ENCODE measurements at places on chromosomes 7 and 10. TPM values are rescaled to one million over a fixed set of nuclear protein-coding genes. Genes with fewer than 3 reads are reported as not detected.

- no peaks in the 10 kb centered on the region for H3K27me3 ChIP-seq
- peak; percentile 91 for DNase-seq
- no peaks in the 10 kb centered on the region for H3K36me3 ChIP-seq
- no peak overlapping the region for H3K27ac ChIP-seq
- no peak overlapping the region for H3K4me3 ChIP-seq
Measured at GRCh38 chr7:28922624-28923331, 35.4 kb downstream of the TRIL start.

- no peaks in the 10 kb centered on the region for H3K27me3 ChIP-seq
- no peaks in the 10 kb centered on the region for H3K4me1 ChIP-seq
- no peak for DNase-seq
- no peak overlapping the region for H3K27ac ChIP-seq
- H3K4me3 ChIP-seq = no peak overlapping the region
Measured at GRCh38 chr7:150446288-150446938, 4.0 kb upstream of the GIMAP8 start.

DNA sequence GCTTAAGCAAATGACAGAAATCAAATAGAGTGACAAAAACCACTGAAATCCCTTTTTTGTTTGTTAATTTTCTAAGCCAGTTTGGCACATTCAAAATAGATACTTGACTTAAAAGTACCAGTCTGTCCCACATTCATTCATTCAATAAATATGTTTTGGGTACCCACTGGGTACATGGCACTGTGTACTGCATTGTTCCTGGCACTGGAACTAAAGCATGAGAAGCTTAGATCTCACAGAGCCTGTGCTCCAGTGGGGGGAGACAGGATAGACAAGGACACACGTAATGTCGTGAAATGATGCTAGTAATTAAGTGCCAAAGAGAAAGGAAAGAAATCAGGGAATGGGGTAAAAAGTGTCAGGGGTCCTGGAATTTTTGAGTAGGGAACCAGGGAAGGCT, 13.0 kb downstream of the MTURN start:
- H3K27ac ChIP-seq = no peak overlapping the region
- H3K36me3 ChIP-seq = peaks cover 5% of the 10 kb centered on the region
- no peak overlapping the region for H3K4me3 ChIP-seq
- no peaks in the 10 kb centered on the region for H3K27me3 ChIP-seq
- no peak for DNase-seq
- H3K4me1 ChIP-seq = no peaks in the 10 kb centered on the region

DNA sequence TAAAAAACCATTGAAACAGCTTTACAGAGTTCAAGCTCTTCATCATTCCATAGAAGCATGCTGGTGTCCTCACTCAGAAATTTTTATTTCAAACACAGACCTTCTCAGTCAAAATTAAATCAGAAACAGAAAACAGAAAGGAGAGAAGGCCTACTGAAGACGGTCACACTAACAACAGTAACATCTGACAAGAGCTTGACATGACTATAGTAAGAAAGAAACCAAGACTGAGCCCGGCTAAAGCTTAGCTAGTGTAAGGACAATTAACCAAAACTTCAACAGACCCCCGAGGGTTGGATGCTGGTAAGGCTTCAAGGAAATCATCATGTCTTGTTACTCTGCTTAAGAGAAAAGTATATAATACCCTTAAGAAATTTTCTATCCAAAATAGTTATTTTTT, 38.6 kb downstream of the MTPN start:
- H3K27me3 ChIP-seq = no peaks in the 10 kb centered on the region
- no peak overlapping the region for H3K4me3 ChIP-seq
- no peak overlapping the region for H3K27ac ChIP-seq

Gene RUFY2
- 25.5 TPM for total RNA-seq
